Vein endothelial cell (primary cell): ENCODE measurements at places on chromosomes 6 and 20. TPM values are rescaled to one million over a fixed set of nuclear protein-coding genes. Genes with fewer than 3 reads are reported as not detected.

The LIN28B gene
- total RNA-seq = not detected in 2 replicates

The ITPA gene
- total RNA-seq = 24.2 and 33.8 TPM in 2 replicates

The KHDC1 gene
- 0.33 and 0.86 TPM in 2 replicates for total RNA-seq

The IYD gene
- total RNA-seq = not detected in 2 replicates

The IP6K3 gene
- not detected in 2 replicates for total RNA-seq

The VSX1 gene
- total RNA-seq = not detected in 2 replicates
